ENCODE measurements at places on chromosomes 6 and 20.

GRCh38 chr6:34836451-34836850, 44.6 kb downstream of the BLTP3A start:
- no peak for DNase-seq

DNA sequence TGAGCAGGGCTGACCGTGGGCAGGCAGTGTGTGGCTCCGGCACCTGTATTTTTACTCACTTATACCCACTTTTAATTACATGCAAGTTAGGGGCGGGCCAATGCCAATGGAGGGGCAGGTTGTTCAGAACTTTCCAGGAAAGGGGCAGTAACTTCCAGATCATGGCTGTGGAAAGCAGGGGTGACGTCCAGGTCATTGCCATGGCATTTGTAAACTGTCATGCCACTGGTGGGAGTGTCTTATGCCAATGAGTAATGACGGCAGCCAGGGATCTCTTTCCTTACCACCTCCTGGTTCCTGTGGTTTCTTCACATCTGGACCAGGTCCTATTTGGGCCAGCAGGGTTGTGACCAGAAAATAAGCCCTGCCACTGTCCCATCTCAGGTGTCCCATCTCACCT, 258.7 kb downstream of the THBS2 start:
- no peak for DNase-seq

DNA sequence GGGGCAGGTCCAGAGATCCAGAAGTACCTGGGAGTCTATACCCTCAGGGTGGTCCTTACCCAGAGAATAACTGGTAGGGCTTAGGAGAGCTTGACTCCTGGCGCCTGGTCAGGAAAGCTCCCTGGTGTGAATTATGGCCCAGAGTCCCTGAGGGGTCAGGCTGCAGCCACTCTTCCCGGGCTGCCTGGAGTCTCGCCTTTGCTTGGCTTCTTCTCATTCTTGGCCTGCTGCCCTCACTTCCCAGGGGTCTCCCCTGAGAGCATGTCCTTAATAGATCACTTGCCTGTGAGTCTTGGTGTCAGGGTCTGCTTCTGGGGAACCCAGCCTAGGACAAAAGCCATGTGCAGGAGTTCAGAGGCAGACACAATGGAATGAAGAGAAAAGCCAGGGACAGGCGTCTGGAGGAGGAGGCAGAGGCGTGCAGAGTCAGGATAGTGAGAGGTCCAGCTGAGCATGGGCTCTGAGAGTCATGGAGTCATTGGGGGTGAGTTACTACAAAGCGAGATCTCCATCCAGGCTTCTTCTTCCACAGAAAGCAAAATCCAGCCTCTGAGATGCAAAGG, 212.3 kb downstream of the TFAP2C start:
- no peak for DNase-seq

GRCh38 chr6:24951811-24952299, 16.1 kb upstream of the RIPOR2 start:
- DNase-seq, result no peak

DNA sequence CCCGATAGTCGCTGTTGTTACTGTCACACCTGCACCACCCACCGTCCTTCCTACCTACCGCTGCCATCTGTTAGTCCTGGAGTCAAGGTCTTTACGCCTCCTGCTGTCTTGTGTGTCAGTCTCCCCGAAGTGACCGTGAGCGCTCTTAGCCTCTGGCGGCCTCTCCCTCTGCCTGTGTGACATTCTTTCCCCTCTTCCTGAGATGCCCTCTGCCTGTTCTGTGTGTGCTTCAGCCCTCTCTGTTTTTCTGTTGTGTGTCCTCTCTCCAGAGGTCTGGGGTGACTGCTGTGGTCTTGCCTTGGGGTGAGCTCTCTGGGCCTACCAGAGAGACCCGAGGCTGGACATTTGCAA, 54.9 kb downstream of the TCP11 start:
- no peak for DNase-seq

DNA sequence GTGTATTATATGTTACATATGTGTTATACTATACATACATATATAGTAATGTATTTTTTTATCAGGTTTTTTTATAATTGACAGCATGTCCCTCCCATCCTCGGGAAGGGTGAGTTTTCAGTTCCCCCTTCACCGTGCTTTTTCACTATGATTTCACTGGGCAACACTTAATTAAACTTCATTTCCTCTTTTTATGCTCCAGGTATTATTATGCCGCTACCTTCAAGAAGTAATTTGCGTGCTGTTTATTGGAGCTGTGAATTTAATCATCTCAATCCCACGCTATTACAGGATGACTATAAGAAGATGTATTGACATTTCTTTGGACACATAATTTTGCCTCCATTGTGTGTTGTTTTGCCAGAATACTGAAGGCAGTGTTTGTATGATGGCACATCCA, 228.6 kb downstream of the SAMD5 start:
- DNase-seq, result no peak

- DNase-seq, result no peak
These were observed 50.8 kb upstream of the SMLR1 start for GRCh38 chr6:130776287-130776925.

- DNase-seq, result no peak
These were observed 99.8 kb downstream of the TFAP2A start for GRCh38 chr6:10315034-10315433.

DNA sequence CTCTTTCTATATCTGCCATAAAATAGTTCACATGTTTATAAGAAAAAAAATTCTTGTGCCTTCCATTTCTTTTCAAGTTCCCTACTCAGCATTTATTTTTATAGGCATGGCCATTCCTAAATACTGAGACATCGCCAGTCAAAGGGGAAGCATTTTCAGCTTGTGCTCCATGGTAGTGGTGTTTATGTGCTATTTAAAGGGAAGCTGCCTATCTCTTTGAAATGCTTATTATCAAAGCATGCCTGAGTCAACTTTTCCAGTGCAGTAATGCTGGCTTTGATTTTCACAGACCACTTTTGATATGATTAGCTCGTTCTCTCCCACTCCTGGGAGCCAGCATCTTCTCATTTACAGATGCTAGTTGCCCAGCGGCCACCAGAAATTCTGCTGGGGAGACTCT, 124.1 kb upstream of the RIN2 start:
- DNase-seq, result no peak

DNA sequence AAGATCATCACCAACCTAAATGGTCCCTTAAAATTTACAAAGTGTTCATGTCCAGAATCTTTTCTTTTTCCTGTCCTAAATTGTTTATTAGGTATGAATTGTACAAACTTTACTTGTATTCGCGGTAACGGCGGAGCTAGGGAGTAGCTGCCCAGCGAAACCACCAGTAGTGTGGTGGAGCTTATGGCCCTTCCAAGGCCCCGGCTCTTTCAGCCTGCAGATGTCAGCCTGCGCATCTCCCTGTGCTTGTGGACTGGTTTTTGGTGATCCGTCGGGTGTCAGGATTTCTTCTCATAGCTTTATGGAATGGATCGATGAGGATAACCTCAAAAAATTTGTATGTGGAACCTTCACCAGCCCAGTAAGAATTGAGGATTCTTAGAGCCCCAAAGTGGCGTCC, 27.2 kb upstream of the ENPP1 start:
- DNase-seq, result no peak

DNA sequence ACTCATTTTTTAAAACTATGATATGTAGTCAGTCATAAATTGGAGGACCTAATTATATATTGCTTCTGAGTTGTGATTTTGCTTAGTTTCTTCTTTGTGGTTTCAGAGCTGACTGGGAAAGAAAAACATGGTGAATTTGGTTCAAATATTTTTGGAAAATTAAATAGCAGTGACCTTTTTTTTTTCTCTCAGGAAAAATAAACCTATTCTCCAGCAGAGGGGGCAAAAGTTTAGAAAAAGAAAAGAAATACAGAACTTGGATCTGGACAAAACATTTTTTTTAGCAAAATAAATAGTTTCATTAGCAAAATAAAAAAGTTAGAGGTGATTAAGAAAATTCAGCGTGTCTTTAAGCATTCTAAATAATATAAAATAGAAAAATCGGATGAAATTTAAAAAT, 10.2 kb downstream of the COL10A1 start:
- DNase-seq, result no peak

DNA sequence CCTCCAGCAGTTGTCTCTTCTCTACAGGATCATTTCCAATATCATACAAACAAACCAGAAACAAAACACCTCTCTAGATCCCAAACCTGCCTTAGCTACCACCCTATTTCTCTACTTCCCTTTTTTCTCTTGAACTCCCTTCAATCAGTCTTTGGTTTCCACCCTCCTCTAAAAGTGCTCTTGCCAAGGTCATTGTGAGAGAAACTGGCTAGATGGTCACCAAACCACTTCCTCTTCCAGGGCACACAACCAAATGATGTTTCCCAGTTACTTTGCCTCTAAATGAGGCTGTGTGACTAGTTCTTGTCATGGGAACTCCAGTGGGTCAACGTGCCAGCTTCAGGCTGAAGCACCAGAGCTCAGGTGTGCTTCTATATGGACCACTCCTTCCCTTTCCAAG, 85.8 kb upstream of the ARMC2 start:
- DNase-seq, result no peak

GRCh38 chr6:75431379-75431778, 62.2 kb downstream of the FILIP1 start:
- no peak for DNase-seq

DNA sequence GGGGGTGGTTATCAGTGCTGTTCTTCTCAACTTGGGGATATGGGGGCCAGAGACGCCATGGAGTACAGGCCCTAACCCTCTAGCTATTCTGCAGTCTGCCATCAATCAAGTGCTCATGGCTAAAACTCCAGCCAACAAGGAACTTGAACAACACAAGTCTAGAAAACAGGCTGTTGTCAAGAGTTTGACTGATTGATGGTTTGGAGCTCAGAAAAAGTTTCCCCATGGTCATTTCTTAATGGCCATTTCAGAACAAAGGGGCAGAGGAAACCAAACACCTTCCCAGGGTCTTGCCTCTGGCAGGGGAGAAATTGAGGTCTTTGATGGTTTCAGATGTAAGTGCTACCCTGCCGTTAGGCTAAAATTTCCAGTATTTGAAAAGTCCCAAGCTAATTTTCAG, 15.1 kb downstream of the PCK1 start:
- no peak for DNase-seq

DNA sequence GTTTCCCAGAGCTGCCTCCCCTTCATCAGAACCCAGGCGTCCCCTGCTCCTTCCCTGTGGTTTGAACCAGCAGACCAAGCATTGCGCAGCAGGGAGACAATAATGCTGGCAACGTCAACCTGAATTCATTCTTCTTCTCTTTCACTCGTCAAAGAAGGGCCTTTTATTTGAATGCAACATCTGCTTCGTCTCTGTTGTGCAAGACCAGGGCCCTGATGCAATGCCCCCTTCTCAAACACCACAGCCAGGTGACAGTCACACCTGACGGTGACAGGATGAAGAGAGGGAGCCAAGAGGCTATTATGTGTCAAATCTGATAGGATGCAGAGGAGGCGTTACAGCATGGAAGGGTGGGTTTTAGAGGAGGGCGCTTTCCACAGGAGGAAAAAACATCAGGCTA, 8.0 kb downstream of the INSM1 start:
- no peak for DNase-seq

- DNase-seq, result no peak
These were observed 41.1 kb upstream of the MAP3K4 start for GRCh38 chr6:160950507-160950906.

DNA sequence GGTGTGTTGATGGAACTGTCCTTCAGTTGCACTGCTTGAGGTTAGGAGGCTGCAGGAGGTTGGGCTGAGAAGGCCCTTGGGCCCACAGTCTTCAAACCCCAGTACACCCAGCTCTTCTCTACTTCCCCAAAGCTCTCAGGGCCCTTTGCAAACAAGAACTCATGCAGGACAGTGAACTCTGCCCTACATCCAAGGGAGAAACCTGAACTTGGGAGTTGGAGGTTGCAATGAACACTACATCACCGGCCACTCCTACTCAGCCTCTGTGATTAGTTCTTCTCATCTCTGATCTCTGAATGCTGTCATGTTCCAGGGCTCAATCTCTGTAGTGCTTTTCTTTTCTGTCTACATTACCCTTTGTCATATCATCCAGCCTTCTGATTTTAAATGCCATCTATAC, 148.5 kb upstream of the PDE7B start:
- DNase-seq, result no peak

- no peak for DNase-seq
These were observed 25.7 kb downstream of the CST2 start for GRCh38 chr20:23800865-23801264.

DNA sequence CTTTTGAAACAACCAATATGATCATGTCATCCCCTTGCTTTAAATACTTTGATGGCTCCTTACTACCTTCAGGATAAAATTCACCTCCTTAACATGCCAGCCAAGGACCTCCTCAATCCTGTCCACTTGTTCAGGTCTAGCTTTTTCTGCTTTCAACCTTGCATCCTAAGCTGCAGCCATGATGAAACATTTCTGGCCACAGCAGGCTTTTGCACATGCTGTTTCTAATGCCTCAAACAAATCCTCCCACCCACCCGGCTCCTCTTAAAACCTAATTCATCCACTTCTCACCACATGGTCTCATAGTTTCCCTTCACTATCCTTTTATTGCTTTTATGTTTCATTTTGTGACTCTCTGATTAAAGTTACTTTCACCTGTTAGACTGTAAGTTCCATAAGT, 124.6 kb downstream of the MYB start:
- no peak for DNase-seq

GRCh38 chr6:33837971-33838665, 34.3 kb upstream of the MLN start:
- no peak for DNase-seq

DNA sequence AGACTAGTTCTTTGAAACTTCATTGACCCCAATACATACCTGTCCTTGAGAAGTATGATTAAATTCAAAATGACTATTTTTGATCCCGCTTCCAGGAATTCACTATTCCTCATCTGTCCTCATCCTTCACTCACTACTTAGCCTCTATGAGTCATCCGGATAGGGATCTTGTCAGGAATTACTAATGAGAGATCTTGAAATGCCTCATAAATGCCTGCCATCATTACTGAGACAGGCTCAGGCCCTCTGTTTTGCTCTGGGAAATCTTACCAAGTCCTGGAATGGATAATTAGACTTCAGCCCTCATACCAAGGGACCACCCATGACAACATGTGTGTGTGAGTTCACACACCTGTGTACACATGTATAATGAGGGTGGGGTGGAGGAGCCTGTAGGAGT, 2.8 kb upstream of the CYP24A1 start:
- DNase-seq, result no peak

GRCh38 chr20:1150218-1150617, 31.8 kb downstream of the PSMF1 start:
- no peak for DNase-seq

DNA sequence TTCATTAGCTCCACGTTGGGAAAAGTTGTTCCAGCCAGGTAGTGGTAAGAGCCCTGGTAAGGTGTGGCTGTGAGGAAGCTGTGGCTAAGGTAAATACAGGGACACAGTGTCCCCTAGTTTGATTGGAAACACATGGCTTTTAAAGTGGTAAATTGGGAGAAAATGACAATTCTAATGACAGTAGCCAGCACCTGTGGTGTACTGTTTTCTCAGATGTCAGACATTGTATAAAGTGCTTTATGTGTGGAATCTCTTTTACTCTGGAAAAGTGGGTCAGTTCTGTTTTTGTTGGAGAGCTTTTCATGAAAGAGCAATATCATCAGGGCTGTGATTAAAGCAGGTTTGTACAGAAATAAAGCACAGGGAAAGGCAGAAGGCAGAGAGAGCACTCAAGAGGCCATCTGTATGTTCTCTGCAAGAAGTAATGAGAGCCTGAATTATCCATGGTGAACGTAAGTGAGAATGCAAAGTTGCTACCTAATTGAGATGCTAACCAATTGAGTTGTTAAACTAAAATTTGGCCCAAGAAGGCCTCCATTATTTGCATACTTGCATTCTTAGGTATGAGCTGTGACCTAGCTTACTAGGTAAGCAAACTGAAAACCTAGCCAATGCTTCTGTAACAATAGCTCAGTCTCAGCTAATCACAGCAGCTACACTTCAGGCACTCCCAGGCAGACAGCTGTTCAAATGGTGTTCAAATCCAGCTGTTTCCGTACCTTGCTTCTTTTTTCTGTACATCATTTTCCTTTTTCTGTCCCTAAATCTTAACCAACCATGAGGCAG, 28.2 kb downstream of the MRAP2 start:
- DNase-seq, result no peak
